Inflammatory macrophage treated with lipopolysaccharide for 4 hours (primary cell): ENCODE measurements at places on chromosomes 5 and 9.
A peak's percentile ranks its signal among the peaks of the same experiment; 100 is the strongest.

DNA sequence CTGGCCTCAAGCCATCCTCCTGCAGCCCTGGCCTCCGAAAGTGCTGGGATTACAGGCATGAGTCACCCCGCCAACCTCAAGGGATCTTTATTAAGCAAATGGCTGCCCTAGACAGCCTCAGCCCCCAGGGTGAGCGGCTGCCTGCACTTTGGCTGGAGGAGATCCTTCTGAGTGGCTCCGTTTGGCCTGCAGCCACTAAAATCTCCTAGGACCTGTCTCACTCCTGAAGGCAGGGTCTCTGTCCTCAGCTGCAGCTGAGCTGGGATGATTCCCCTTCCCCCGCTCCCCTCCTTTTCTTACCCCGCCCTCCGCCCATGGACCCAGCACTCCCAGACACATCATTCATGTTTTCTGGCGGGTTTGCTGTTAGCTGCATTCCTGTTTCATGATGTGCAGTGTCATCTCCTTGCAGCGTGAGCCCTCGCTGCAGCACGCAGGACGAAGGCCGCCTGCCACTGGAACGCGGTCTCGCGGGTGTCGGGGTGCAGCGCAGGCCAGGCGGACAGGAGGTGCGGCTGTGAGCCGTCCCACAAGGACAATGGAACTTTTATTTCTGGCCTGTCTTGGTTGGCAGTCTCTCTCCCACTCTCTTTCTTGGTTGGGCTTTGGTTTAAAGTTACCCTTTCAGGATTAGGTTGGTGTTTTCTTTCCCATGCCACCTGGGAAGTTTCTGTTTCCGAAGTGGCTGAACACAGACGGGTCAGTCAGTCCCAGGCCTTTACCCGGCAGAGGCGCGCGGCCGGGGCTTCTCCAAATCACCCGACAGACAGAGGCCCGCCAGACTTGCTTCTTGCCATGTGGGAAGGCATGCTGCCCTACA lies 137.1 kb downstream of the FOXD1 start:
- DNase-seq, result no peak

DNA sequence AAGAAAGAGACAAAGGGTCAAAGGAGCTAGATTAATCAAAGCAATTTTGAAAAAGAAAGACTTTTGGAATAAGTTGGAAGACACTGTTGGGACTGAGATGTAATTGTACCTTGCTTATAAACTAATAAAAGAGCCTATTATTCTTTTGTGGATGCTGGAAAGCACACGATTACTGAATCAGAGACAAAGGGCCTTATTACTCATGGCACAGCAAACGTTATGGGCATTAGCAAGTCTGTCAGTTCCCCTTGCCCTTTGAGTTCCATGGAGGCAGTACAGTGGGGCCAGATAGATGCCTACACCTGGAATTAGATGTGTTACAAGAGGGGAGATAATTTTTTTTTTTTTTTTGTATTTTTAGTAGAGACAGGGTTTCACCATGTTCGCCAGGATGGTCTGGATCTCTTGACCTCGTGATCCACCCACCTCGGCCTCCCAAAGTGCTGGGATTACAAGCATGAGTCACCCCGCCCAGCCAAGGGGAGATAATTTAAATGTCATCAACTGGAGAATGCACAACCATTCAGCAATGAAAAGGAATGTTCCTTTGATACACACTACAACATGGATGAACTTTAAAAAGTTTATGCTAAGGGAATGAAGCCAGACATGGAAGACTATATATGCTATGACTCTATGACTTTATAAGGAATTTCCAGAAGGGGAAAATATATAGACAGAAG lies 128.9 kb downstream of the STARD4 start:
- DNase-seq, result no peak

DNA sequence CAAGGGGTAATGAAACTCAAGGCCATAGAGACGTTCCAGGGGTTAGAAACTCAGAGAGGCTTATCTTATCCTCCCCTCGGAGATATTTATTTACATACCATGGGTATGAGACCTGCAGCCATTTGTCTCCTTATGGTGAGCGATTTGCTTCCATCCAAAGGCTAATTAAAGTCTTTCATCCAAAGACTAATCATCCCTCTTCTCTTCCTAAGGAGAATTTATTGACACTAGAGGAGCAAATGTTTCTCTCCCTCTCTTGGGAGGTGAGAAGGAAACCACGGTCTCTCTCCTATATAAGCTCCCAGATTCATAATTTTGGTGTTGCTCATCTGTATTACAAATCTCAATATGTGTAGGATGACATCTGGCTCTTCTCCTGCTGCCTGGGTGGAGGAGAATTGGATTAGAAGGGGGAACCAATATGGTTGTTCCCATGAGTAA lies 31.0 kb upstream of the RPS23 start:
- DNase-seq, result no peak

DNA sequence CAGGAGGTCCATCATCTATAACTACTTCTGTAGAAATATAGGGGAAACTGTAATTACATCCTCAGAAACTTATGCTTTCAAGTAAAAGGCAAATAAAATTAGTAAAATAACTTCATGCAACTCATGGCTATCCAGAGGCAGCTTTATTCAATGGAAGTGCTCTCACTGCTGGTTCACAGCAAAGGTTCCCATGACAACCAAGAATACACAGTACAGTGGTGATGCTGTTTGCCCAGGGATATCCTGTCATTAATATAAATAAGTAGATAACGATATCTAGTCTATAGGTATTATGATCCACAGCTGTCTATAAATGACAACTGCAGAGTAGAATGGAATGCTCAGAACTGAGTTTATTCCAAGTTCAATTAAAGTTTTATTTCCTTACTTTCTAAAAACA lies 390.3 kb downstream of the PDE4D start:
- DNase-seq, result no peak

DNA sequence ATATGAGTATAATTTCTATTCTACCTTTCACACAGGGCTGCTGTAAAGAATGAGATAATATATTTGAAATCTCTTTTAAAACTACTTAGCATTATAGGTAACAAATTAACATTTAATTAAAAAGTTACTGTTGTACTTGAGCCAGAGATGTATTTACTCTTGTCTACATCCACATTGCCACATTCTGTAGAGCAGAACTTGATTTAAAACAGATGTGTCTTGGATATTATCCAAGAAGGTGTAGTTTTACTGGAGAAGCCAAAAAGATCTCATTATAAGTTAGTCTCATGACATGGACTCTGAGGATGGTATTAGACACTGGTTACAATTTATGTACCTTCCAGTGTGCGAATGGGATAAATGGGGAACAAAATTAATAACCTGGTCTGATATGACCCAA lies 293.1 kb upstream of the CCNH start:
- DNase-seq, result no peak

GRCh38 chr5:27402828-27403227 lies 364.4 kb upstream of the CDH9 start:
- DNase-seq, result no peak

DNA sequence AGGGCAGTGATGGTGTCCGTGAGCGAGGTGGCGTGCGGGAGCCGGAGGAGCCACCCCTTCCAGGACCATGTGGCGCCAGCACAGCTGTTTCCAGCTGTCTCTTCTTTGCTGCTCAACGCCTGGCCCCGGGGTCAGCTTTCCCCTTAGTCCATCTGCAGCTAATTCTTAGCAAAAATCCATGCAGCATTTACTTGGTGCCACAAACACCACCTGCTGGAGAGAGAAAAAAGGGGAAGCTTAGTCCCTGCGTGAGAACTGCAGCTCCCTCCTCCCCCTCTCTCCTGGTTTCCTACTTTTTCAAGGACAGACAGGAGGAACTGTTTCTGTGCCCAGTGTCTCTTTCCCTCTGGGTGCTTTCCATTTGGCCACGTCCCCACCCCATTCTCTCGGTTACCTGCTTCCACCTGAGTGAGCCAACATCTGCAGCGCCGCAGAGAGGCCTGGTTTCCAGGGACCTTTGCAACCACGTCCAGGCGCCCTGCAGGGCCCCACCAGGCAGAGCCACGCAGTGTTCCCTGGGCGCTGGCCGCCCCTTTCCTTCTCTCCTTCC lies 3.4 kb downstream of the SLC6A19 start:
- DNase-seq, result no peak

- peak; percentile 83 for DNase-seq
Observed at GRCh38 chr5:177599731-177600507, at the start of gene B4GALT7. TSS of gene B4GALT7 (plus strand) at chr5:177600132. CDS start at chr5:177600211, 79 bp downstream.

GRCh38 chr5:78405829-78406750 lies 45.7 kb downstream of the SCAMP1 start:
- no peak for DNase-seq

DNA sequence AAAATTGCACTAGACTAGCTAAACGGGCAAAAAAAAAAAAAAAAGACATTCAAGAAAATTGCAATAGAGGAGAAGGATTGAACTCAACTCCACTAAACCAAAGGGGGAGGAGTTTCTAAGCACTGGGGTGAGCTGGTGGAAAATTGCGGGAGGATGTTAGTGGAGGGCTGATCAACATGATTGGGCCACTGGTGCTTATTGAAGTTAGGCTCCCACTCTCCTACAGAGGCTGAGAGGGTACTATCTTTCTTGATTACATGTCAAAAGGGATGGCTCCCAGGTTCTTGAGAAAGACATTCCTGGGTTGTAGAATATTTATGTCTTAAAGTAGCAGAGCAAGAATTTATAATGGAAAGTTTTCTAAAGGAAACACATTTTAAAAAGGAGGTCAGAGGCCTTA lies 38.0 kb downstream of the CAMK4 start:
- no peak for DNase-seq

- DNase-seq, result no peak
Observed at GRCh38 chr5:173638126-173639040, 21.9 kb upstream of the BOD1 start.
